Stimulated activated CD4-positive, alpha-beta T cell treated with anti-CD3 and anti-CD28 coated beads, Interleukin-2, amount 100 ng/mL, for 48 hours (primary cell): ENCODE measurements at places on chromosomes 7 and 10.

DNA sequence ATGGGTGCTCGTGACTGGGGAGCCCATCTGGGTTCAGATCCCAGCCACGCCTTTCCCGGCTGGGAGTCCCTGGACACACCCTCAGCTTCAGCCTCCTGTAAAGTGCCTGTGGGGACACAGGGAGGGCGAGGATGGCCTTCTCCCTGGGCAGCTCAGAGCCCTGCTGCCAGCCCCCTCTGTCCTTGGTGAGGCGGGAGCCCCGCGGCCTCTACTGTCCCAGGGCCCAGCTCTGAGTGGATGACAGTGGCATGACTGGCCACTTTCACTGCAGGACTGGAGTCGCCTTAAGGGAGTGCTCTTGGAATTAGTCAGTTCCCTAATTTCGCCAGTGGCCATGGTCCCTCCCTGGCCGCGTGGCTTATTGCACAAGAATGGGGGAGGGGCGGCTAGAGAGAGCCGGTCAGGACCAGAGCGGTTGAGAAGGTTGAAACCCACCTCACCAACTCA lies 4.6 kb downstream of the BRI3 start:
- no peak for DNase-seq

- no peak for DNase-seq
Measured at GRCh38 chr7:142434666-142435167, 176.9 kb upstream of the PRSS58 start.

DNA sequence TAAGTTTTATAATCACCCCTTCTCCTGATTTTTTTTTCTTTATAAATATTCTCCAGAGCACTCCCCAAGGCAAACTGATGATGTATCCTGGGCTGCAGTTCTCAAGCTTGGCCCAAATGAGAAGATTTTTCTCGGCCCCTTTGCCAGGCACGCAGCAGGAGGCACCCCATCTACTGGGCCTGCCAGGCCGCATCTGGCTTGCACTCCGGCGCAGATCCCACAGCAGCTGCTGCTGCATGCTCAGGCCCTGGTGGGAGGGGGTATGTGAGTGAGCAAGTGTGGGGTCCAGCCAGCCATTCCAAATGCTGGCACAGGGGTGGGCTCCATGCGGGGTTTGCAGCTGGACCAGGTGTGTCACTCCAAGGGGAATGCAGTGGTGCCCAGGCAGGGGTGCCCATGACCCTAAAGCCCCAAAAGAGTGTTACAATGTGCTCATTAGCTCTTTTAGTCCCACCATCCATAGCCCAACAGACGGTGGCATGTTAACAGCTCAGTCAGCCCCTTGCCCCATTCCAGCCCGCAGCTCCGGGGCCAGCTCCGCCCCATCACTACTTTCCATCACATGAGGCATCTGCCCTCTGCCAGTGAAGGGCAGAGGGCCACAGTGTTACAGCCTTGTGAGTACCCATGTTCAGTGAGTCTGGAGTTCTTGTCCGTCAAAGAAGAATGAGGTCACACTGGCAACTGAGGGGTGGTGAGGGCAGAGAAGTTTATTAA lies 25.9 kb downstream of the OAT start:
- DNase-seq = no peak

DNA sequence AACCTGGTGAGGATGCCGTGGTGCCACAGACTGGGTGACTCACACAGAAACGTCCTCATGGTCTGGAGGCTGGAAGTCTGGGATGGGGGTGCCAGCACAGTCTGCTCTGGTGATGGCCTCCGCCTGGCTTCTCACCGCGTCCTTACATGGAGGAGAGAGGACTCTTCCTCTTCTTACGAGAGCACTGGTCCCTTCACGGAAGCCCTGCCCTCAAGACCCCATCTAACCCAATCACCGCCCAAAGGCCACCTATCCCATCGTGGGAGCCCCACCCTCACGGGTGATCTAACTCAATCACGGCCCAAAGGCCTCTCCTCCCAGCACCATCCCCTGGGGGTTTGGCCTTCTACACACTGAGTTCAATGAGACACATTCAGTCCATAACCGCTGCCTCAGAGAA lies 137.7 kb downstream of the PTPRN2 start:
- DNase-seq = no peak

DNA sequence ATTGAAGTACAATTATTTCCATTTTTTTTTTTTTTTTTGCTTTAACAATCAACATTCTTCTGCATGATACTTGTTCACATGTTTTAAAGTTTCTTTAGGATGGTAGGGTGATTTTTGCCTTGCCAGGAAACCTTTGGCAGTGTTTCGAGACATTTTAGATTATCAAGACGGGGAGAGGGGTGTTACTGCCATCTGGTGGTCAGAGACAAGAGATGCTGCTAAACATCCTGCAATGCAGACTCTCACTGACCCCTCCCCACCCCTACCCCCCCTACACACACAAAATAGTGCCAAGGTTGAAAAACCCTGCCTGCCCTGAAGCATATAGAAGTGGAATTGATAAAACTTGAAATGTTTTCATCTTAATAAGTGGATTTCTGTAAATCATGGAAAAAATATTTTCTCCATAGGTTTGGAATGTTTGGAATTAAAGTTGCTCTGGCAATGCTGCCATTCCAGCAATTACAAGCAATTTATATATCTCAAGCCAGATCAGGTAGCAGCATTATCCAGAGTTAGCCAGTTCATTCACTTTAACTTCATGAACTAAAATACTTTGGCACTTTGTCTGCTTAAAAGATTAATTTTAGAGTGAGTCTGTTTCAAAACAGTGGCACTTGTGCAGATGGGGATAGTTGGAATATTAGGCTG lies 62.1 kb downstream of the SDHAF3 start:
- peak; percentile 25 for DNase-seq

GRCh38 chr7:2802101-2802500 lies 42.0 kb downstream of the GNA12 start:
- no peak for DNase-seq

DNA sequence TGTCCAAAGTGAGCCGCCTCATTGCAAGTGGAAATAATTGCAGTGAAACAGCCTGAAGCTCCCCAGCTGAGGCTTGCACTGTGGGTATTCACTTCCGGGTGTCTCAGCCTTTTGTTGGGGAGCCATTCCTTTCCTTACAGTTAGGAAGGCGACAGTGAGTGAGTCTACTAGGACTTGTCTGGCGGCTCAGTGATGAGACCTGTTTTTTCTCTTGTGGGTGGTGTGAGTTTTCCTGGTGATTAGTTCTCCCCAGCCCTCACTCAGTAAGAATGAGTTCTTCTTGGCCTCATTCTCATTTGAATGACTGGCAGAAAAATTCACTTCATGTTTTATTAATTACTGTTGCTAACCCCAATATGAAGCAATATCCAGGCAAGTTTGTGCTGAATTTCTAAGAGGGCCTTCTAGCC lies 2.6 kb downstream of the PGAM1 start:
- no peak for DNase-seq

GRCh38 chr7:148344406-148344805 lies 246.2 kb upstream of the C7orf33 start:
- no peak for DNase-seq

- DNase-seq = no peak
Measured at GRCh38 chr10:128056303-128057050, 69.7 kb downstream of the MKI67 start.

DNA sequence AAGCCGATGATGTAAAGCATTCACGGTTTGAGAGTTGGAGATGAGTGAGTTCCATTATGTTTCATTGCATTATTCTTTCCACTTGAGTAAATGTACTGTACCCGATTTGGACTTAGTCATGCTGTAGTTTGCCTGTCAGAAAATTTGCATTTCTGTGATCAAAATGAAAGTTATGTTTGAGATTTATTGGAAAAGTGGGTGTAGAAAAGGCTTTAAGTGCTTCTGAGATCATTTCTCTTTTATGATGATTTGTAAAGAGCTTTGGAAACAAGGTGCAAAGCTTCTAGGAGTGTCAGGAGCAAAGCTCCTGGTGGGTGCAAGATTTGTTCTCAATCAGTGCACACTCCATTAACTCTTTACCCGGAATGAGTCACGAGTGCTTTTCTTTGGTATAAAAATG lies 204.1 kb upstream of the POM121L12 start:
- DNase-seq = no peak

DNA sequence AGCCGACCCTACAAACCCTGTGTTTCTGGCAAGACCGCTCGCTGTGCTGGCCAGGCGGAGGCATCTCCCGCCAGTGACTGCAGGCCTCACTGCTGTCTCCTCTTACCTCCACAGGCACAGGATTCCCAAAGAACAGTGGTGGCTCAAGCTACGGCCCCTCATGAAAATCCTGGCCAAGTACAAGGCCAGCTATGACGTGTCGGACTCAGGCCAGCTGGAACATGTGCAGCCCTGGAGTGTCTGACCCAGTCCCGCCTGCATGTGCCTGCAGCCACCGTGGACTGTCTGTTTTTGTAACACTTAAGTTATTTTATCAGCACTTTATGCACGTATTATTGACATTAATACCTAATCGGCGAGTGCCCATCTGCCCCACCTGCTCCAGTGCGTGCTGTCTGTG lies 36.2 kb downstream of the PITRM1 start:
- DNase-seq = no peak

DNA sequence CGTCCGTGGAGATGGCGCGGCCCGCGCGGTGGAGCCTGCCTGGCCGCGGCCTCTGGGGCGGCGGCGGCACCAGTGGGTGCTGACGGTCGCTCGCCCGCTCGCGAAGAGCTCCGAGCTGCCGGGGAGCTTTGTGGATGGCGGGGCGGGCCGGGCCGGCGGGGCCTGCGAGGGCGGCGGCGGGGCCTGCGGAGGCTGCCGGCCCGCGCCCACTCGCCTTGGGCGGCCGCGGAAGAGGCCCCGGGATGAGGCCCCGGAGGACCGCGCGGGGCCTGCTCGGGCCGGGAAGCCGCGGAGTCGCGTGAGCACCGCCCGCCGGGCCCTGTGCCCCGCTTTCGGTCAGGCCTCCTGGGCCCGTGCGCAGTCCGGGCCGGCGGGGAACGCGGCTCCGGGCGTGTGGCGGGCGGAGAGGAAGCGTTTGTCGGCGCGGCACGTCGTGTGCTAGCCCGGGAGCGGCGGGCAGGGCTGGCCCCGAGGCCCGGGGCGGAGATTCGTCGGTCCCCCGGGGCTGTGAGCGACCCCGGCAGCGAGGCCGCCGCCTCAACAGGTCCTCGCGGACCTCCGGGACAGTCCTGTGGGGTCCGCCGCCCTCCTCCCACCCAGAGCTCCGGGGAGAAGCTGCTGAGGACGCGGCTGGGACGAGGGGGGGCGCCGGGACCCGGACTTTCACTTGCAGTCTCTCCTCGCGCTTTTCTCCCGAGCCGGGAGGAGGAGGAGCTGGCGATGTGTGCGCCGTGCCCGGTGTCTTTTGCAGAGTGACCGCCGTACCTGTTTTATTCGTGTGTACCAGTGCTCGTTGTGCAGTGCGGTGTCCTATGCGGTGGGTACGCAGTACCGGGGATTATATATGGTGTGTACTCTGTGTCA lies 578 bp downstream of the ZMYND11 start:
- peak; percentile 47 for DNase-seq

GRCh38 chr7:23347682-23348180 lies 48.6 kb downstream of the MALSU1 start:
- DNase-seq = no peak

GRCh38 chr7:64872351-64873154 lies 30.5 kb upstream of the ZNF273 start:
- DNase-seq = no peak

GRCh38 chr10:74436523-74437170 lies 285.6 kb downstream of the ADK start:
- DNase-seq = no peak

DNA sequence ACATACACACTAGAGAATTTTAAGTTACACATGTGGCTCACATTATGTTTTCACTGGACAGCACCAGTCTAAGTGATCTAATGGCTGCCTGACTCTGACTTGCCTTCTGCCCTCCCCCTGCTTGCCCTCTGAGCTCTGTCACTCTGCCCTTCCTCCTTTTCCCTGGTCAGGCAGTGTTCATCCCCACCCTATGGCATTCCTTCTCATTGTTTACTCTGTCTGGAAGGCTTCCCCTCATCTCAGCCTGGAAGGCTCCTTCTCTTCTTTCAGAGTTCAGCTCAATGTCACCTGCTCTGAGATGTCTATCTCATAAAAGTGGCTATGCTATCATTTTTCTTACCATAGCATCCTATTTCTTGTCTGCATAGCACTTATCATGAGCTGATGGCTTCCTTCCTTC lies 305.7 kb downstream of the BMPER start:
- DNase-seq = no peak

DNA sequence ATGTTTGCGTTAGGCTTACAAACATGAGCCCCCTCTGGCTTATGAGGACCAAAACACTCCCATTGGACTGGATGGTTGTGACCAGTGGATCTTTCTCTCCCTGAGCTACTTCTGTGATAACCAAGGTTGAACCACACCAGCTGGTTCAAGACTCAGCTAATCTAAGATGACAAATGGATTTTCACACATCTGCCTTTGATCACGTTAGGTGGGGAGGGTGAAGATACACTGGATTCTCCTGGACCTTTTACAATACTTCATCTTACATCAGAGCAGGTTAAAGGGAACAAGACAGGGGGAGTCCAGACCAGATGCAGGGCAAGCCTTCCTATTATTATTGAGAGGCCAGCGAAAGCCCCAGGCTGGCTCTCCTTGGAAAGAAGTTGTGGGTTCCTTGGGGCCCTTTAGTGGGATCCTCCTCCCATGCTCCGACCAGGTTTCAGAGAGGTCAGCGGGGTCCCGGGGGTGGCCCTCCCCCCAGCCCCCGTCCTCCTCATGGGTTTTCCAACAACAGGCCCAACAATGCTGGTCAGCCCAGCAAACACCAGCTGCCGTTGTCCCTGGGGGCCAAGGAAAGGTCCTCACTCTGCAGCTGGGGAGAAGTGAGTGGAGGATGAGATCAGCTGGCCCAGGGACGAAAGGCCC lies 2.8 kb downstream of the GFRA1 start:
- DNase-seq = no peak

GRCh38 chr7:135842446-135843179 lies 94.0 kb upstream of the FAM180A start:
- DNase-seq = no peak

- DNase-seq = no peak
Measured at GRCh38 chr10:9762966-9763656, 1254.6 kb upstream of the CELF2 start.

DNA sequence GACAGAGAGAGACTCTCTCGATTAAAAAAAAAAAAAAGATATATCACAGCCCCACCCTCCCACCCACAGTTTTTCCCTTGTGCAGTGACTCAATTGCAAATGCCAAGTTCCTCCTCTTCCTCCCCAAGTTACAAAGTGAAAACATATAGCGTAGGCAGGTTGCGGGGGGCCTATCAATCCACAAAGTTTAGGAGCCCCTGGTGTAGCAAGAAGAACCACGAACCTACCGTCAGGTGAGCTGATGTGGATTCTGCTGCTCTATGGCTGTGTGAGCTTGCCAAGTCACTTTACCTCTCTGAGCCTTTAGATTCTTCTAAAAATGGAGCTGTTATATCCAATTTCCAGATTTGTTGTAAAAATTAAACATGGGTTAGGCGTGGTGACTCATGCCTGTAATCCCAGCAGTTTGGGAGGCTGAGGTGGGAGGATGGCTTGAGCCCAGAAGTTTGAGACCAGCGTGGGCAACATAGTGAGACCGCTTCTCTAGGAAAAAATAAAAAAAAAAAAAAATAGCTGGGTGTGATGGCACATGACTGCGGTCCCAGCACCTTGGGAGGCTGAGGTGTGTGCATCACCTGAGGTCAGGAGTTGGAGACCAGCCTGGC lies 8.2 kb upstream of the RHBDD2 start:
- DNase-seq = no peak
